ENCODE measurements at places on chromosomes 13 and 19. TPM values are rescaled to one million over a fixed set of nuclear protein-coding genes. Genes with fewer than 3 reads are reported as not detected.

GRCh38 chr13:86581706-86582105 lies 782.5 kb upstream of the SLITRK6 start:
- H3K4me1 ChIP-seq, result no peaks in the 10 kb centered on the region
- H3K27me3 ChIP-seq, result no peaks in the 10 kb centered on the region
- no peak for DNase-seq
- H3K27ac ChIP-seq, result no peak overlapping the region
- no peak overlapping the region for H3K4me3 ChIP-seq

GRCh38 chr13:114022876-114023275 lies 49.0 kb upstream of the C13orf46 start:
- H3K4me3 ChIP-seq, result no peak overlapping the region
- H3K27ac ChIP-seq, result no peak overlapping the region
- H3K4me1 ChIP-seq, result peaks cover 14% of the 10 kb centered on the region
- DNase-seq, result no peak
- H3K27me3 ChIP-seq, result no peaks in the 10 kb centered on the region

GRCh38 chr13:99484473-99484872 lies 16.8 kb upstream of the TM9SF2 start:
- no peaks in the 10 kb centered on the region for H3K36me3 ChIP-seq
- H3K27me3 ChIP-seq, result no peaks in the 10 kb centered on the region
- H3K4me3 ChIP-seq, result no peak overlapping the region
- H3K27ac ChIP-seq, result no peak overlapping the region
- peaks cover 3% of the 10 kb centered on the region for H3K4me1 ChIP-seq
- no peak for DNase-seq

DNA sequence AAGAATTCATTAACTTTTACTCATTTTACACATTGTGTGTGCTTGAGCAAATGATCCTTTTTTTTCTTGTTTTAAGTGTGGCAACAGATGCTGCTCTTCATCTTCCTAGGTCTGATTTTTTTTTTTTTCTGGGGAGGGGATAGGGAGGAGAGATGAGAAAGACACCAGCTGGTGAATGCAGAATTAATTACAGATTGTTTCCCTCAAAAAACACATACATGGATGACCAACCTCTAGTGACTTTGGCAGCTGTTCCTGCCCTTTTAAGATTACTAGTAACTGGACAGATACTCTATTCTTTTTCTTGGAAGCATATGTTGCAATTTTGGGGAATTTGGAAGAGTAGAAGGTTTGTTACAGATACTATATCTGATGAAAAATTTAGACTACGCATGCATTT lies 103.6 kb upstream of the MYO16 start:
- H3K27me3 ChIP-seq, result no peaks in the 10 kb centered on the region
- DNase-seq, result no peak
- H3K36me3 ChIP-seq, result no peaks in the 10 kb centered on the region
- H3K4me3 ChIP-seq, result no peak overlapping the region
- H3K4me1 ChIP-seq, result no peaks in the 10 kb centered on the region

- DNase-seq, result peak; percentile 79
- H3K4me3 ChIP-seq, result peak overlapping the region; percentile 47
- peaks cover 24% of the 10 kb centered on the region for H3K4me1 ChIP-seq
- H3K27ac ChIP-seq, result peak overlapping the region; percentile 58
- no peaks in the 10 kb centered on the region for H3K27me3 ChIP-seq
- no peaks in the 10 kb centered on the region for H3K36me3 ChIP-seq
Observed at GRCh38 chr19:56132316-56132822, 8.7 kb upstream of the ZNF444 start.

GRCh38 chr13:79538757-79539156 lies 57.8 kb downstream of the NDFIP2 start:
- no peaks in the 10 kb centered on the region for H3K27me3 ChIP-seq
- no peak overlapping the region for H3K4me3 ChIP-seq
- peaks cover 13% of the 10 kb centered on the region for H3K4me1 ChIP-seq
- DNase-seq, result no peak
- no peak overlapping the region for H3K27ac ChIP-seq
- peaks cover 9% of the 10 kb centered on the region for H3K36me3 ChIP-seq

- no peaks in the 10 kb centered on the region for H3K36me3 ChIP-seq
- no peaks in the 10 kb centered on the region for H3K4me1 ChIP-seq
- H3K4me3 ChIP-seq, result no peak overlapping the region
- DNase-seq, result no peak
- H3K27me3 ChIP-seq, result no peaks in the 10 kb centered on the region
Observed at GRCh38 chr13:26653310-26653709, 95.8 kb downstream of the WASF3 start.

DNA sequence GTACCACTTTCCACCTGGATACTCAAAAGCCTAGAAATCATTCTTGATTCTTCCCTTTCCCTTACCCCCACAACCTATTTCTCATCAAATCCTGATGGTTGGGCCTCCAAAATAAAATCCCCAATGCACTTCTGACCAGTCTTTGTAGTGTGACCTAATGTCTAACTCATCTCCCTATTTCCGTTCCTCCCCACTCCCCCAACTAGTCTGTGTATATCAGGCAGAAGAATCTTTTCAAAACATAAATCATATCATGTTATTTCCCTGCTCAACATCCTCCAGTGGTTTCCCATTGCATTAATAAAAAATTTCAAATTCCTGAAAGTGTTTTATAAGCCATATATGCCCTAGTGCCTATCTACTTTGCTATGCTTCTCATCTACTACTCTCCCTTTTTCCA lies 17.7 kb downstream of the CCDC122 start:
- no peaks in the 10 kb centered on the region for H3K27me3 ChIP-seq
- no peaks in the 10 kb centered on the region for H3K36me3 ChIP-seq
- H3K27ac ChIP-seq, result no peak overlapping the region

GRCh38 chr19:46656541-46656940 lies 4.4 kb downstream of the DACT3 start:
- H3K27ac ChIP-seq, result no peak overlapping the region
- H3K27me3 ChIP-seq, result peaks cover 6% of the 10 kb centered on the region
- no peak overlapping the region for H3K4me3 ChIP-seq
- H3K36me3 ChIP-seq, result no peaks in the 10 kb centered on the region

DNA sequence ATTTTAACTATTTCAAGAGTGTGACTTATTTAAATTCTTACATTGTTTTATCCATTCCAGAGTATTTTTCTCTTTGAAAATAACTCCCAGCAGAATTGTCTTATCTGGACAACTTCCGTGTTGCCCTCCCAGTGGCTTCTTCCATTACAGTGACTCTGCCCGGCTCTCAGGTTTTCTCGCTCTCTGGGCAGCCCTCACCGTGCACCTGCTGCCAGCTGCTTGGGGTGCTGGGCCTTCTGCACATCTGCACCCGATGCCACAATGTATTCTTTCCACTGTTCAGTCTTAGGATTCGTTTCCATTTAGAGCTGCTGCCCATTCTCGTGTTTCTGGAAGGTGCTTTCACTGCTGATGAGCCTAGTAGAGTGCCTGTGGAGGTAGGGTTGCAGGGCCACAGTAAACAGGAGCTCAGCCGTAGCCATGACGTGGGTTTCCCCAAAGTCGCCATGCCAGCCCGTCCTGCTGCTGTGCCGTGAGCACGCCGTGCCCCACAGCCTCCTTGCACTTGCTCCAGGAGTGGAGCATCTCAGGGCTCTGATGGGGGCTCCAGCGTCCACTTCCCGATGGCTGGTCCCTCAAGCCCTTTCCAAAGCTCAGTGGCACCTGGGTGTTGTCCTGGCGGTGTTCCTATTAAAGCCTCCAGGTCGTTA lies 46.1 kb upstream of the DCUN1D2 start:
- H3K27me3 ChIP-seq, result no peaks in the 10 kb centered on the region
- DNase-seq, result peak; percentile 54
- H3K36me3 ChIP-seq, result peaks cover 57% of the 10 kb centered on the region
- H3K4me3 ChIP-seq, result no peak overlapping the region

- H3K27me3 ChIP-seq, result no peaks in the 10 kb centered on the region
- peak; percentile 98 for DNase-seq
- peak within 1 kb of the TSS; percentile 77 for H3K4me3 ChIP-seq
- peaks cover 17% of the 10 kb centered on the region for H3K4me1 ChIP-seq
Observed at GRCh38 chr19:10625003-10625761, at the start of gene SLC44A2. Gene SLC44A2, plus strand, starts transcription at chr19:10625553. Its CDS starts 81 bp downstream, at chr19:10625634.

DNA sequence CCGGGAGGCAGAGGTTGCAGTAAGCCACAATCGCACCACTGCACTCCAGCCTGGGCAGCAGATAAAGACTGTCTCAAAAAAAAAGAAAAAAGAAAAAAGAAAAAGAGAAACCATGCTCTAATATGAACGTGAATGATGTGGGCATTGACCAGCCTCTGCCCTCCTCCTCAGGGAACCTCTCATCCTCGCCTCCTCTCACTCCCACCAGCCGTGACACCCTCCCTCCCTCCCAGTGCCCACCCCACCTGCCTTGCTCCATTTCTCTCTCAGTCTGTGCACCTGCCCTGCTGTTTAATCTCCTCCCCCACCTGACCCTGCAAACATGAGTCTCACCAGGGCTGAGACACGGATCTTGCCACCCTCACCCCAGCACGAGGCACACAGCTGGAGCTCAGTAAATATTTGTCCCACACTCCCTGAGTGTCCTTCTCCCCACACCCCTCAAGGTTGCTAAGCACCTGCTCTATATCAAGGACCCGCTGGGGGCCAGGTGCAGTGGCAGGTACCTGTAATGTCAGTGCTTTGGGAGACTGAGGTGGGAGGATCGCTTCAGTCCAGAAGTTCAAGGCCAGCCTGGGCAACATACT lies 7.5 kb upstream of the BCAT2 start:
- no peaks in the 10 kb centered on the region for H3K36me3 ChIP-seq
- no peak for DNase-seq
- H3K4me3 ChIP-seq, result no peak overlapping the region
- no peaks in the 10 kb centered on the region for H3K27me3 ChIP-seq
- H3K4me1 ChIP-seq, result peaks cover 9% of the 10 kb centered on the region
- no peak overlapping the region for H3K27ac ChIP-seq

DNA sequence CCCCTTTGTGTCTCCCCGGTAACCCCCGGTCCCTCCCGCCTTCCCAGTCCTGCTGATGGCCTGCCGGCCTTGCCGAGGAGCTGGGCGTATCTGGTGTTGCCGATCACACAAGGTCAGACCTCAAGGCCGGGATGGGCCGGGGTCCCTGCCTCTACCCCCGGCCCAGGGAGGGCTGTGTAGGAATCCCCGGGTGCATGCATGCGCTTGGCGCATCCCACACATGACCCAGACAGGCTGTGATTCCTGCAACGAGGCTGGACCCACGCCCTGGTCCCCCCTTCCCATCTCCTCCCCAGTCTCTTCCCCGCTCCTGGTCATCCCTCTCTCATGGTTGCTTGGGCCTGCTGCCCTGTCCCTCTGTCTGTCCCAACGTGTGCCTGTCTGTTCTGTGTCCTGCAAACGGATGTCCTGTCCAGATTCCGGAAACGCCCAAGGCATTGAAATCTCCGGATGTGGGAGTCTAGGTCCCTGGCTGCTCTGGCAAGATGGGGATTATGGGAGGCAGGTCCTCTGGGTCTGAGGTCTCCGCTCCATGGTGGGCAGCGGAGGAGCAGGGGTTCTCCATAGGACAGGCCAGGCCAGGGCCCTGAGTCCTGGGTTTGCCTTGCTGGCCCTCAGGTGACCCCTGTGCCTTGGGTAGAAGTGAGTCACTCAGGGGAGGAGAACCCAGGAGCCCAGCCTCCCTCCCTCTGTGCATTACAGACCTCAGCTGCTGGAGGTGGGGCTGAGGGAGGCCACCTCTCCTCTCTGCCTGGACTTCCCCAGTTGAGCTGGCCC lies 1.6 kb downstream of the PKN1 start:
- no peaks in the 10 kb centered on the region for H3K36me3 ChIP-seq
- H3K27me3 ChIP-seq, result peaks cover 5% of the 10 kb centered on the region
- peak; percentile 94 for DNase-seq
- H3K4me3 ChIP-seq, result peak overlapping the region; percentile 81
- peaks cover 14% of the 10 kb centered on the region for H3K4me1 ChIP-seq

GRCh38 chr19:13872695-13873389 lies 4.1 kb upstream of the NANOS3 start:
- peak overlapping the region; percentile 62 for H3K4me3 ChIP-seq
- H3K27ac ChIP-seq, result no peak overlapping the region
- DNase-seq, result peak; percentile 91
- no peaks in the 10 kb centered on the region for H3K27me3 ChIP-seq
- no peaks in the 10 kb centered on the region for H3K36me3 ChIP-seq

GRCh38 chr13:48505012-48505411 lies 27.9 kb downstream of the RCBTB2 start:
- H3K4me1 ChIP-seq, result peaks cover 11% of the 10 kb centered on the region
- H3K27ac ChIP-seq, result no peak overlapping the region
- DNase-seq, result no peak
- no peaks in the 10 kb centered on the region for H3K36me3 ChIP-seq

DNA sequence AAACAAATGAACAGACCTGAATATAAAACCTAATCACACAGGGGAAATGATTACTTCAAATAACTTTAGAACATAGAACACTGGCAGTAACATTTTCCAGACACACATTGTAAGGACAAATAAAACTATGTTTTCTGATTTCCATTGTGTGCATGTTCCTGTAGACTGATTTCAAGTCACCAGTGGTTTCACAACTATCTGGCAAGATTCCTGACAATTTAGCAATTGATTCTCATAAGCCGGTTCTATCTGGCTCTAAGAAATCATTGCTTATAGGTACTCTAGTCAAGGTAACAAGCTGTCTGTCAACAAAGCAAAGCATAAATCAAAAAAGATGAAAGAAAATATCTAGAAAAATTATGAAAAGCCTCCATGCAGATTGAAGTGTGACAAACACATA lies 19.6 kb upstream of the PCCA start:
- H3K27ac ChIP-seq, result no peak overlapping the region
- H3K4me1 ChIP-seq, result no peaks in the 10 kb centered on the region
- no peaks in the 10 kb centered on the region for H3K36me3 ChIP-seq
- peak; percentile 35 for DNase-seq
- H3K27me3 ChIP-seq, result no peaks in the 10 kb centered on the region

DNA sequence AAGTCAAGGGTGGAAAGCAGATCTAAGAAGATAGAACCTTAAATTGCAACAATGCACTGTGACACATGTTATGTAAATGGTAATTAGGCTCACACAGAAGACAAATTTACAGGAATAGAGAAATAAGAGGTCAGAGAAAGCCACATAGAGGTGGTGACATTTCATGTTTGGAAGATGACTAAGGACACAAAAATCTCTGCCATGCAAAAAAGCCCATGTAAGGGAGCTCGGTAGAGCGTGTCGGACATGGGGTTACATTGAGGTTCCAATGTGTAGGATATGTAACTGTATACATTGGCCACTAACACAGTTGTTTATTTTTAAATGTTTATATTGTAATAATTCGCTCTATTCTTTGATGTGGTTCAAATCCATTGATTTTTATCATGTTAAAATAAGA lies 33.7 kb downstream of the SUGT1 start:
- H3K4me1 ChIP-seq, result no peaks in the 10 kb centered on the region
- peaks cover 33% of the 10 kb centered on the region for H3K36me3 ChIP-seq
- no peak for DNase-seq
- H3K27ac ChIP-seq, result no peak overlapping the region

DNA sequence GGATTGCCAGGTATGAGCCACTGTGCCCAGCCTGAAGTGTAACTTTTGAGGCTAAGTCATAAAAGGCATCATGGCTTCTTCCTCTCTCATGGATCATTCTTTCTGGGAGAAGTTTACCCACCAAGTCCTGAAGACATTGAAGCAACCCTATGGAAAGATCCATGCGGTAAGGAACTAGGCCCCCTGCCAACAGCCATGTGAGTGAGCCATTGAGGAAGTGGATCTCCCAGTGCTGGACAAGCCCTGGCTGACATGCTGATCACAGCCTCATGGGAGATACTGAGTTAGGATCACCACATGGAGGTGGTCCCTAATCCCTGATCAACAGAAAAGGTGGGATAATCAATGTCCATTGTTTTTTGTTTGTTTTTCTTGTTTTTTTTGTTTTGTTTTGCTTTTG lies 3.3 kb upstream of the NUDT19 start:
- no peak overlapping the region for H3K27ac ChIP-seq
- H3K4me3 ChIP-seq, result no peak overlapping the region
- no peaks in the 10 kb centered on the region for H3K27me3 ChIP-seq
- H3K4me1 ChIP-seq, result peaks cover 14% of the 10 kb centered on the region
- H3K36me3 ChIP-seq, result no peaks in the 10 kb centered on the region

GRCh38 chr13:54383604-54384003 lies 1355.0 kb downstream of the OLFM4 start:
- H3K4me3 ChIP-seq, result no peak overlapping the region

CNN1 gene
- 7.1 TPM for total RNA-seq

CYP2S1 gene
- total RNA-seq, result not detected

SLITRK5 gene
- not detected for total RNA-seq
